ENCODE measurements at places on chromosomes 3 and 15.

- no peak for DNase-seq
Measured at GRCh38 chr15:92473756-92474155, 80.1 kb downstream of the ST8SIA2 start.

DNA sequence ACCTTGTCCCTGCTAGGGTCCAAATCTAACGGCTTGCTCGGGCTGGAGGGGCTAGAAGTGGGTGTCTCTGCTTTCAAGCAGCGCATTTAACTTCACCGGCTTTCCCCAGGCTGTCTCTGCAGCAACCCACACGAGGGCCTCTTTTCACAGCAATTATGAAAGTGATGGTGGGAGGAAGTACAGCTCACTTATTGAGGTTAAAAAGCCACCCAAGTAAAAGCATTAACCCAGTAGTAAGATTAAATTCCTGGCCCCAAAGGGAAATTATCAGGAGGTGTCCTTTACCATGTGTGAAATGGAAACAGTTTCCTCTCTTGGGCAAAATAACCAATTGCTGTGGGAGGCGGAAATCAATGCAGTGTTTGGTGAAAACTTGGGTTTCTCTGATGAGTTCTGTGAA is 41.1 kb downstream of the NGRN start:
- DNase-seq, result no peak

GRCh38 chr3:150582620-150583019 is 20.5 kb upstream of the SELENOT start:
- peak; percentile 74 for DNase-seq

- DNase-seq, result no peak
Measured at GRCh38 chr3:48738926-48739616, 22.1 kb upstream of the IP6K2 start.

- DNase-seq, result no peak
Measured at GRCh38 chr15:38128341-38128781, 124.3 kb upstream of the SPRED1 start.

- no peak for DNase-seq
Measured at GRCh38 chr3:125152951-125153350, 59.6 kb downstream of the SLC12A8 start.

- no peak for DNase-seq
Measured at GRCh38 chr3:98806521-98806920, 43.4 kb downstream of the ST3GAL6 start.

DNA sequence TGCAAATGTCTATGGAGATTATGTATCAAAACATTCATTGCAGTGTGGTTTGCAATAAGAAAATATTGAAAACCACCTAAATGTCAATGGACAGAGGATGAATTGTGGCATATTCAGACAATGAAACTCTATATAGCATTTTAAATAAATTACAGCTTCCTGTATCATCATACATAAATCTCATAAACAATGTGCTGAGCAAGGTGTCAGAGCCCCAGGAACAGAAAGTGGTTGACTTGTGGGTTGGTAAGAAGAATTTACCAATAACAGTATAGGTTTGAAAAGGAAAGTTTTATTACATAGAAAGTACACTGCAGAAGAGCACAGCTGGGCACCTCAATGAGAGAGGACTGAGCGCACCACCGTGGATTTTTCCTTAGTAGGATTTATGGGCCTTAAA is 75.2 kb downstream of the ZMAT3 start:
- no peak for DNase-seq

DNA sequence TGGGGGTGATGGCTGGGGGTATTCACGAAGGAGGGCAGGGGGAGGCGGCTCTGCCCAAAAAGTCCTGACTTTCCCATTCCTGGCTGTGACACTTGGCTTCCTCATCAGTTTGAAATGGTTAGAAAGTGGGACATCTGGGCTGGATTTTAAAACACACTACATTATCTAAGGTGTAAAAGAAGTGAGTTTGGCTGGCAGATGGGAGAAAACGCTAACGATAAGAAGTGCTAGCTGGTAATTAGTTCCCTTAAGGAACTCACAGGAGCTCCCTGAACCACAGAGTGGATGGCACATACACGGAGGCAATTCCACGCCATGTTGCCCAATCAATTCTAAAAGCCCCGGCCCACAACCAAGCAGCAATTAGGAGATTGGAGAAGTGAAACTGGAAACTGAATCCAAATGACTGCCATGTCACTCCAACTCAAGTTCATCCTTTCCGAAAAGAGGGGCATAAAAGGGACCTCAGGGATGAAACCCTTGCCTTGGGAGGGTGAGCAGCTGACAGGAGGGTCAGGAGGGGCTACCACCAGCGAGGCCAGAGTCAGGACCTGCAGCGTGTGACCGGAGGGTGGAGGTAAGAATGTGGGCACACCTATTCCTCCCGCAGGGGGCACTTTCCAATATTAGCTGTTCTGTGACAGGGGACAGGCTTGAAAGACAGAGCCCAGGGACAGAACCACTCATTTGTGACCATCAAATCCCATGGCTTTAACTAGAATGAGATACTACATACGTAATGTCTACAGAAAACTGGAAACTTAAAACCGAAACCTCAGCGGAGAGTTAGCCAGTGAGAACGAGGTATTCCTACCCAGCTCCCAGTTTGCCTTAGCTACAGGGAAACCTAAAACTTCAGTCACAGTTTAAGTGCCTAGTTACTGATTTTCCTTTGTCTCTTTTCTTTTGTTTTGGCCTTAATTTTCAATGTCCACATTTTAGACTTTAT is 95.3 kb upstream of the OXTR start:
- DNase-seq, result no peak

DNA sequence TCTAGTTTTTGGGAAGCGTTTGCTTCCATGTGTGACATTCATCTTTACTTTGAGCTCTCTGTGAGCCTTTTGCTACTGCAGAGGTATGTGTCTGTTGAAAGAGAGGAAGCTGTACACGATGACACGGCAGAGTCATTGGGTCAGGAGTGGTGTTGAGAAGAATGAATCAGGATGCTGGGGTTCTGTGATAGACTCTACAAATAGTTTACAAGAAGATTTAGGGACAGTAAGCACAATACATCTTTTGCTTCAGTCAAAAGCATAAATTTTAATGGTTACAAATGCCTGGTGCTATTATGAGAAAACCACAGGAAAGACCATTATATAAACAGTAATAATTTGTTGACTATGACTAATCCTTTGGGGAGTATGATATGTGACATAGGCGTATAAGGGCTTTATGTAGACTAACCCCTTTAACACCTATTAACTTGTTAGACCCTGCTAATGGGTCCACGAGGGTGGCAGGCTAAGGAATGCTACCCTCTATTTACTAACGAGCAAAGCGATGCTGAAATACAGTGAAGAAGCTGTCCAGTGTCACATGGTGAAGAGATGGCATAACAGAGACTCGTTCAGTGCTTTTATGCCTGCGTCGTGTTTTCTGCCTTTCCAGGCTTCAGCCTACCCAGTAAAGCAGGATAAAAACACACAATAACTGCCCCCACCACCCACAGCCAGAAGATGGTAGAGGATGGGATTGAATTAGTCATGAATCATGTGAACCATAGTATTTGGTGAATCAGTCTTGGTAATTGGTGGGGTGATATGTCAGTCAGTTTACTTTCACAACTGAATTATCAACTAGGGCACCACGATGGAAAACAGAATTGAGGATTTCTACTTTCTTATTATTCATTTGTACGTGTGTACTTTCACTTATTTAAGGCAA is 118.8 kb downstream of the LPP start:
- DNase-seq, result no peak

GRCh38 chr3:153254361-153254760 is 92.3 kb downstream of the RAP2B start:
- no peak for DNase-seq

- peak; percentile 14 for DNase-seq
Measured at GRCh38 chr15:77784361-77785292, 151.9 kb upstream of the LINGO1 start.
